ENCODE measurements at places on chromosomes 16 and 17.

GRCh38 chr17:75548813-75549212 lies 23.3 kb downstream of the LLGL2 start:
- DNase-seq, result no peak

DNA sequence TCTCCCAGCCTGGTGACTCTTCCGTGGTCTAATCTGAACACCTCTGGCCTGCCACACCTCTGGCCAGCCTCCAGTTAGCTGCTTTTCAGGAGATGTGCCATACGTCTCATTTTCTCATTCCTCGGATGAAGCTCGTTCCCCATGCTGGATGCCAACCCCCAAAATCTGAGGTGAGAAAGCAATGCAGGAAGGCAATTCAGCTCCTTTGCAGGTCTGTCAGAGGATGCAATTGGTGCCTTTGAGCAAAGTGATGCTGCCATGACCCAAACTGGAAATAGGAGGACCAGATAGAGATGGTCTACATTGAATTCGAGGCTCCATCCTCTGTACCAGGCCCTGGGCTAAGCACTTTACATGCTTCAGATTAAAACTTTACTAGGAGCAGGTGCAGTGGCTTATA lies 11.0 kb upstream of the CUEDC1 start:
- no peak for DNase-seq

GRCh38 chr17:45018848-45019711 lies 32.4 kb downstream of the DCAKD start:
- peak; percentile 48 for DNase-seq

DNA sequence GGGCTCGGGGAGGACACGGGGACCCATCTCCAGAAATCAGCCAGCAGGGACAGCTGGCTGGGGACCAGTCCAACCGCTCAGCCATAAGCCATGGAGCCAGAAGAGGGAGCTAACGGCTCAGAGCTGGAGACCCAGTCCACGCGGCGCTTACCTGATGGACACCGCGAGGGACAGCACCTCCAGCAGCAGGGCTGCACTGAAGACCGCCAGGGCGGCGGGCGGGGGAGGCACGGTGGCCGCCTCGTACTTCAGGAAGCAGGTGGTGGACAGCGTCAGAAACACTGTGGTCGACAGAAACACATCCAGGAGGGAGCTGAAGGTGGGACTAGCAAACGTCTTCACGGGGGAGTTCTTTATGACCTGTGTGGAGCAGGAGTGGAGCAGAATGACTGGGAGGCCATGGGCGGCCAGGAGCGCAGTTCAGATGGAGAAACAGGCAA lies 102.6 kb upstream of the CREBBP start:
- no peak for DNase-seq

- no peak for DNase-seq
These were observed 2.8 kb upstream of the XAF1 start for GRCh38 chr17:6753006-6753445.

DNA sequence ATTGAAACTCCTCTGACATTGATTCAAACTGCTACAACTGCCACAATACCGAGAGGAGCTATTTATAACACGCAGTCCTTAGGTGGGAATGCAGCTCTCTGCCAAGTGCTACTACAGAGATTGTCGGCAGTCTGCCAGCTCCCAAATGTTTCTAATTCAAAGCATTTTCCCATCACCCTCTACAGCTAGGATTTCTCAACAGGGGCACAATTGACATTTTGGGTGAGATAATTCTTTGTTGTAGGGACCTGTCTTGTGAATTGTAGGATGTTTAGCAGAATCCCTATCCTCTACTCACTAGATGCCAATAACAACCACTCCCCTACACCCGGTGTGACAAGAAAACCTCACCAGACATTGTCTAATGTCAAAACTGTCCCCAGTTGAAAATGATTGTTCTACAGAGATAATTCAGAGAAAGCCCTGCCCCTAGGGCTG lies 7.8 kb upstream of the N4BP1 start:
- peak; percentile 77 for DNase-seq

DNA sequence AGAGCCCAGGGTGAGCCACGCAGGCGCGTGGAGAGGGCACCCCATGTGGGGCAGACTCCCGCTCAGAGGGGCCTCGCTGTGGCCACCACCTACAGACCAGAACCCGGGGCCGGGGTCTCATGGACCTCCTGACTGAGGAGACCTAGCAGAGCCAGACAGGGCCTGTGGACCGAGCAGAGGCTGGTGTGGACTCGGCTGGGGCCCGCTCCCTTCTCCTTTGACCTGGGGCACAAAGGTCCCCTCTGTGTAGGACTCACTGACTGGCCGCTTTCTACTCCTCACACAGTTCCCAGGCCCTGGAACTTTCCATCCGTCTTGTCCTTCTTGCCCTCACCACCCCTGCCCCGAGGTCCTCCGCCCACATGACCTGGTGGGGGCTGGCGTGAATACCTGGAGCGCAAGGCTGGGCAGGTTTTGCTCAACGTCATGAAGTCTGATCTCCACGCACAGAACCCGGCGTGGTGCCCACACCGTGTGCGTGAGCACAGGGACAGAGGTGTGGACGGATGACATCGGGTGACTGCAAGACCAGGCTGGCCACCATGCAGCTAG lies 44.7 kb upstream of the ACSF3 start:
- no peak for DNase-seq

DNA sequence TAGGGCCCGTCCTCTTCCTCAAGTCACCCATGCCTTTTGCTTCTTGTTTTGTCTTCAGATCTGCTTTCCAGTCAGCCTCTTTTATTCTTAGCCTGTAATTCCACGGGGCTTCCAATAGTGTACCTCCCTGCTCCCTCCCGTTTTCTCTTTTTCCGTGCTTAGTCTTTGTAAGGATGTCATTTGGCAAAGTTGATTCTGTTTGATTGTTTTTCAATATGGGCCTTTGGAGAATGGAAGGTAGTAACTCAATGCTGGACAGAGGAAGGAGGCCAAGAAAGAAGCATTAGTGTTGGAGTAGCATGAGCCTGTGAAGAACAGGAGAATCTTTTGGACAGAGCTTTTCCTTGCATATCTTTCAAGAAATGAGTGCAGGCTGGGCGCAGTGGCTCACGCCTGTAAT lies 6.5 kb downstream of the WWP2 start:
- DNase-seq, result no peak

DNA sequence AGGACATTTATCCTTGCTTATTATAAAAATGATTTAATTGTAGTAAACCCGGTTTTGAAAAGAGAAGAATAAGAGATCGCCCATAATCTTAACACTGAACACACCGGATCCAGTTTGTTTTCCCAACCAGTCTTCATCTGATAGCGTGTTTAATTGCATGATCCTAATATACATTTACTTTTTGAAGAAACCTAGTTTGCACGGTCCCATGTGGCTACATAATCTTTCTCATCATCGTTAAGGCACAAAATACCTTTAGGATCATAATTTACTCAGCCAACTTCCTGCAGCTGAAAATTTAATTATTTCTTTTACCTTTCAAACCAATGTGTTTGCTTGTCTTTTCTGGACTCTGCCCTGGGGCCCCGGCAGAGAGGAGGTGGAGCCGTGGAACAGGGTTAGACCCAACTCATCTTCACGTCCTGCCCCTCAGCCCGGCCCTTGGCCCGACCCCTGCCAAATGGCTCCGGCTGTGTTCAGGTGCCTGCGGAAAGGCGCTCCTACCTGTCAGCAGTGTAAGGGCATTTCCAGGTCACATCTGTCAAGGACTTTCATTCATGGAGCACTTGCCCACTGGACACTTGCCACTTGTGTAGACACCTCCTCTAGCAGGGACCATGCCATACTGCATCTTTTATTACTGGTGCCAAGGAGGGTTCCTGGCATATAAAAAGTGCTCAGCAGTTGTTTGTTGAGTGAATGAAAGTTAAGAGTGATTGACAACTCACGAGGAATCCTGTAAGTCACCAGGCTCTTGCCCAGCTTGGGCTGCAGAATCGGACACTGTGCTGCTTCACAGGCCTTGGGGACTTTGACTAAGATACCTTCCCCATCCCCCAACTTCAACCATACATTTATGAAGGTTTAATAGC lies 28.6 kb downstream of the SMARCE1 start:
- no peak for DNase-seq

GRCh38 chr17:47864791-47865216 lies 13.8 kb upstream of the SP6 start:
- no peak for DNase-seq

- no peak for DNase-seq
These were observed 11.0 kb downstream of the CYB561 start for GRCh38 chr17:63434951-63435571.

DNA sequence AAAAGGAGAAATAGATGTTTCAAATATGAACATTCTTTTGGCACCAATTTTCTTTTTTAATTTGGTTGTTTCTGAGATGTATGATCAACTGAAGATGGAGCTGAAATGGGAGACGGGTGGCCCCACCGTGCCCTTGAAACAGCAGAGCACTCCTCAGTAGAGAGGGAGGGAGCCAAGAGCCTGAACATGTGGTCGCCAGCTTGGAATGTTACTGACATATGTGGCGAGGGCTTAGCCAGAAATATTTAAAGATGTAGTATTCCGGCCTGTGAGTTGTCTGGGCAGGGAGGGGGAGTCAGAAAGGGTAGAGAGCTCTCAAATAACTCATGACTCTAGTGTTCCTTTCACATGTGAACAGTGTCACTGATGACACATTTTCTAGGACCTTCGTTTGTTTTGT lies 13.3 kb upstream of the MRC2 start:
- peak; percentile 26 for DNase-seq

DNA sequence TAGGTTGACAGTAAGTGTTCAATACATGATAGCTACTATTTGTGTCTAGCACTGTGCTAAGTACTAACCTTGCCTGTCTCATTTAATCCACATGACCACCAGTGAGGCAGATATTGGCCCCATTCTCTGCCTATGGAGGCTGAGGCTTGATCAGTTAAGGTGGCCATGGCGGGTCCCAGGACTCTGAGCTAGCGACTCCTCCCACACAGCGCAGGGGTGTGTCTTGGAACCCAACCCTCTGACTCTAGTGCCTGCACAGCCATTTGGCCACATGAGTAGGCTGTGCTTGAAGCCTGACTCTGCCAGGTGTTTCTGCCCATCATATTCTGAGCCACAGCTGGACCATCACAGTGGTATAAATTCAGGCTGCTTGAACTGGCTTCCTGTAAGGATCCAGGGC lies 6.4 kb downstream of the NHERF1 start:
- no peak for DNase-seq

DNA sequence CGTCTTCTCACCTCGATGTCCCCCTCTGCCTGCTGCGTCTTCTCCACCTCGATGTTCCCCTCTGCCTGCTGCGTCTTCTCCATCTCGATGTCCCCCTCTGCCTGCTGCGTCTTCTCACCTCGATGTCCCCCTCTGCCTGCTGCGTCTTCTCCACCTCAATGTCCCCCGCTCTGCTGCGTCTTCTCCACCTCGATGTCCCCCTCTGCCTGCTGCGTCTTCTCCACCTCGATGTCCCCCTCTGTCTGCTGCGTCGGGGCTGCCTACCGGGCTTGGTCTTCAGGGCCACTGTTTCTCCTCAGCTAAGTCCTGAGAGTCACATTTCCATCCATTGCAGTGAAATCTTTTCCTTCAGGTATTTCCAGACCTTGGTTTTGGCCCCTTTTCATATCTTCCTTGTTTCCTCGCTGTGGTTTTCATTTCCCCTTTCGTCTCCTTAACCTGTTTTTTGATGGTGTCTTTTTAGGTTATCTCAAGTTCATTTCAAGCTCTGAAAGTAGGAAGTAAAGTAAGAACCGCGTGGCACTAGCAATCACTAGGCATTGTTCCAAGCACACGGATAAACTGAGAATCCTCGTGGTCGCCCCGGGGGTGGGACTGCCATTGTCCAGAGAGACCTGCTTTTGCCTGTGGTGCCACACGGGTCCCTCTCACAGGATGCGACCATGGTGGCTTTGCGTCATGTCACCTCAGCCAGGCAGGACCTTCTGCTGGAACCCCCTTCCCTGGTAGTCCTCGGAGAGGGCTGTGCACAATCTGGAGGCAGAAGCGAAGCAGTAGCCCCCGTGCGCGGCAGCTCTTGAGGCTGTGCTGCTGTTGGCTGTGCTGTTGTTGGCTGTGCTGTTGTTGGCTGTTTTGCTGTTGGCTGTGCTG lies 9.5 kb upstream of the ZNF750 start:
- no peak for DNase-seq
